ENCODE measurements at places on chromosomes 7 and 10. TPM values are rescaled to one million over a fixed set of nuclear protein-coding genes. Genes with fewer than 3 reads are reported as not detected.

GRCh38 chr7:42237811-42238541, 967 bp upstream of the GLI3 start:
- no peaks in the 10 kb centered on the region for H3K36me3 ChIP-seq
- peak; percentile 84 for DNase-seq
- peak overlapping the region; percentile 85 for H3K4me3 ChIP-seq
- no peaks in the 10 kb centered on the region for H3K4me1 ChIP-seq

DNA sequence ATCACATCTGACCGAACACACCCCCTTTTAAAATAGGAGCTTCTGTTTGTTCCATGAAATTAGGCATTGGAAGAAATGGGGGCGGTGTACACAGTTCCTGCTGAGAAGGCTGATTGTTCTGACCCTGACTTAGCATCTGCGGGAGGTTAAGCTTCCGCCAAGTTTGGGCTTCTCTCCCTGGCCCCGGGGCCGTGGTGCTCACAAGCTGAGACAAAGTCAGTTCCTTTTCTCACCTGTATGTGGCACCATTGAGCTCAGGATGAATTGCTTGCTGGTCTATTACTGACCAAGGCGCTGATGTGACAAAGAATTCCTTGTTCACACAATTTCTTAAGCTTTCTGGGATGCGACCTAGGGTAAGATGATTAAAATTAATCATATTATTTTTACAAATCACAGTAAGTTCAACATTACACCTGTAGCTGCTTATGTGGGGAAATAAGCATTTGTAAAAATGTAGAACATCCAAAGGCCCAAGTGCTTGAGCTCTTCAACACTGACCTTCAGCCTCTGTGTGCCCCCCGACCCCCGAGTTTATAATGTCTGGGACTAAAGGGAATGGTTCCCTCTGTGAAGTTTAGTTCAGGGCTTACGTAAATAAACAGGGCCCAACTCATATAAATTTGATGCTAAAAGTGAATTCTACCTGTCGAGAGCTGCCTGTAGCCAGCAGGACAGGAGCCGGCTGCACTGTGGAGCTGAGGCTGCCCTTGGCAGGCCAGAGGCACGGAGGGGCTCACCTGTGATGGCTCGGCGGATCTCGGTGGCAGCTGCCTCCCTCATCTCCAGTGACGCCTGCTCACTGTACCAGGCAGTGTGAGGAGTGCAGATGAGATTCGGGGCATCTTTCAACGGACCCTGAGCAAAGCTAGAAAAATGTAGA, 50.8 kb downstream of the ZRANB1 start:
- peaks cover under 1% of the 10 kb centered on the region for H3K4me1 ChIP-seq
- H3K27ac ChIP-seq: peak overlapping the region; percentile 35
- no peak overlapping the region for H3K4me3 ChIP-seq
- peaks cover 87% of the 10 kb centered on the region for H3K36me3 ChIP-seq
- DNase-seq: no peak
- no peaks in the 10 kb centered on the region for H3K27me3 ChIP-seq

- no peaks in the 10 kb centered on the region for H3K36me3 ChIP-seq
- H3K27ac ChIP-seq: no peak overlapping the region
- H3K4me1 ChIP-seq: no peaks in the 10 kb centered on the region
- no peaks in the 10 kb centered on the region for H3K27me3 ChIP-seq
Observed at GRCh38 chr10:130516141-130516735, 380.0 kb downstream of the GLRX3 start.

ICA1 gene
- 18.3 TPM for total RNA-seq

WEE2 gene
- total RNA-seq: not detected

ZNF425 gene
- total RNA-seq: not detected

- no peak overlapping the region for H3K27ac ChIP-seq
- no peaks in the 10 kb centered on the region for H3K4me1 ChIP-seq
- no peak overlapping the region for H3K4me3 ChIP-seq
Observed at GRCh38 chr7:38424750-38425463, 151.5 kb upstream of the TARP start.

DNA sequence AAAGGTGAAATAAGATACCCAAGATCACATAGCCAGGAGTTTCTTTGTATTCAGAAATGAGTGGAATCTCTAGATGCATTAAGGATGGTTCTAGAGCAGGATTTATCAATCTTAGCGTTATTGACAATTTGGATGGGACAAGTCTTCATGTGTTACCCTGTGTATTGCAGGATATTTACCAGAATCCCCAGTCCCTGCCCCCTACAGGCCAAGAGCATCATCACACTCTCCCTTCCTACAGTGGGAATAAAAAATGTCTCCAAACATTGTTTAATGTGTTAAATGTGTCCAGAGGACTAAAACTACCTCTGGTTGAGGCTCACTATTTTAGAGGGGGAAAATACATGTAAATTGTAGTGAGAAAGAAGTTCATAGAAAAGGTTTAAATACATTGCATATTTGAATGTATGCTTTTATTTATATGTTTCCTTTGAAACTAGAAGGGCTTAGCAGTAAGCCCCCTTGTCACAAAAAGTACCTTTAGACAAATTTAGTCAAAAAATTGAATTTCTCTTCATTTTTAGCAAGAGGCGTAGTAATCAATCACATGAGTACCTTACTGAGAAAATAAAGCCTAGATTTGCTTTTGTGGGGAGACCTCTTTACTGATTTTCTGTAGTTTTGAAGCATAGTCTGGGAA, 141.2 kb downstream of the MLLT10 start:
- no peak for DNase-seq
- H3K36me3 ChIP-seq: peaks cover 4% of the 10 kb centered on the region
- no peak overlapping the region for H3K27ac ChIP-seq

DNA sequence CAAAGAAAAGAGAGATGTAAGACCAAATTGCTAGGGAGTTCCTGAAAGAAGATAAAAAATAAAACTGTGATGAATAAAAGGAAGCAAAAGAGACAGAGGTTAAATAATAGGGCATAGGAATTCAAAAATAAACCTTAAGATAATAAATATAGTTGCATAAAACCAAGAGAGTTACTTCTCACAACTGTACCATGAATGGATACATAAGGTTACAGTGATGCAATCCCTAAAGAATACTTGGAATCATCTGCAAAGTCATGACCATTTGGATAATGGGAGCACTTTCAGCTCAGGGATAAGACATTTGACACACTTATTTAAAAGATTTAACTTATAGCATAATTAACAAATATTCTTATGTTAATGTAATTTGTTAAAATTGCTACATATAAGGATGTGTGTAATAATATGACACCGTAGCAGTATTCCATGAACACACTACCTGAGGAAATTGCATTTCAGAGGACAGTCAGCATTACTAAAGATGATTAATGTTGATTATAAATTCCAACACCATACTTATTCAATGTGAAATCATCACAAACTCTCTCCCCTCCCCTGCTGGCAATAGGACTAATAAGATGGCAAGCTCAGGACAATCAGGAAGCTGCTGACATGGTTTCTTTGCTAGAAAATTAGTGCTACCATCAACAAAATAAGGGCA, 202.1 kb upstream of the AKR1E2 start:
- DNase-seq: no peak
- H3K36me3 ChIP-seq: no peaks in the 10 kb centered on the region
- no peaks in the 10 kb centered on the region for H3K4me1 ChIP-seq
- H3K4me3 ChIP-seq: no peak overlapping the region
- H3K27me3 ChIP-seq: no peaks in the 10 kb centered on the region
- H3K27ac ChIP-seq: no peak overlapping the region

DNA sequence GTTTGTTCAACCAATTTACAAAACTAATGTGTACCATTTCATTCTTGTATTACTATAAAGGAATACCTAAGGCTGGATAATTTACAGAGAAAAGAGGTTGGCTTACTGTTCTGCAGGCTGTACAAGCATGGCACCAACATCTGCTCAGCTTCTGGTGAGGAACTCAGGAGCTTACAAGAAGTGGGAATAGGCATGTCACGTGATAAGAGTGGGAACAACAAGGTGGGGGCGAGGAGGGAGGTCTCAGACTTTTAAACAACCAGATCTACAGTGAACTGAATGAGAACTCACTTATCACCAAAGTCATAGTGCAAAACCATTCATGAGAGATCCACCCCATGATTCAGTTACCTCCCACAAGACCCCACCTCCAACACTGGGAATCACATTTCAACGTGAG, 1178.0 kb downstream of the REEP3 start:
- H3K27me3 ChIP-seq: no peaks in the 10 kb centered on the region
- DNase-seq: no peak
- no peak overlapping the region for H3K27ac ChIP-seq
- no peak overlapping the region for H3K4me3 ChIP-seq

TMEM270 gene
- total RNA-seq: not detected

DNA sequence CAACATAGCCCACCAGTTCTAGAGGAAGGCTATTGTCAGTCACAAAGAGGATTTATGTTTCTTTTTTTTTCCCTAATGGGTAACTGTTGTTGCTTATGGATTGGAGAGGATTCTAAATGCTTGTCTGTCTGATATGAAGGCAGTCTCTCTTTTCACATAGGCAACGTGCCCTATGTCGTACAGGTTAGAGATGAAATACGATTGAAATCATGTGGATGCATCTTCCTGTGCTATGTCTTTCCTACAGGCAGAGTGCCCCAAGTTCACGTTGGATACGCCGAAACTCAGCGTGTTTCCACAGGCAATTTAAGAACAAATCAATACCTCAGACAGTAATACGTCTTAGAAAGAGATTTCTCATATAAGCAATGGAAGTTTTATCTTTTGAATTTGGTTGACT, 93.8 kb downstream of the CELF2 start:
- no peak for DNase-seq
- no peak overlapping the region for H3K4me3 ChIP-seq
- no peaks in the 10 kb centered on the region for H3K4me1 ChIP-seq

DNA sequence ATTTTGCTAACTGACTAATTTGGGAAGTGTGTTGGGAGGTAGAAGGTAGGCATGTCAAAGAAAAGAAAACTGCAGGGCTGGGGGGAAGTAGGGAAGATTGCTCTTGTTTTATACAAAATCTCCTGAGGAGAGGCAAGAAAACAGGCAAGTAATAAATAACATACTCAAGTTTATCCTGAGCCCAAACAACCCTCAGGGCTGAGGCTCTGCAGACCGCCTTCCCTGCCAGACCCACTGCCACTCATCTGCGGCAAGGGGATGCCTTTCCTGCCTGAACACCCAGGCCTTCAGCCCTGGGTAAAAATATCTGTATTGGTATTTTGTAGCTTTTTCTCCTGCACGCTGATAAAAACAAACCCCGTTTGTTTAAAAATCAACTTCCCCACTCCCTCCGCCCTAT, 399.8 kb upstream of the NFE2L3 start:
- no peak overlapping the region for H3K4me3 ChIP-seq
- H3K4me1 ChIP-seq: no peaks in the 10 kb centered on the region
- no peaks in the 10 kb centered on the region for H3K36me3 ChIP-seq
- no peaks in the 10 kb centered on the region for H3K27me3 ChIP-seq
- H3K27ac ChIP-seq: peak overlapping the region; percentile 62

GRCh38 chr7:155190688-155191087, 107.0 kb upstream of the INSIG1 start:
- no peaks in the 10 kb centered on the region for H3K27me3 ChIP-seq
- H3K4me3 ChIP-seq: no peak overlapping the region

- no peaks in the 10 kb centered on the region for H3K27me3 ChIP-seq
- no peaks in the 10 kb centered on the region for H3K4me1 ChIP-seq
- no peak overlapping the region for H3K4me3 ChIP-seq
- DNase-seq: no peak
Observed at GRCh38 chr7:1579481-1580421, 9.9 kb upstream of the PSMG3 start.

GRCh38 chr10:13587391-13587790, 626 bp downstream of the PRPF18 start:
- H3K4me1 ChIP-seq: peaks cover 10% of the 10 kb centered on the region
- H3K27me3 ChIP-seq: no peaks in the 10 kb centered on the region
- no peak for DNase-seq
- H3K27ac ChIP-seq: no peak overlapping the region
- H3K4me3 ChIP-seq: peak overlapping the region; percentile 86

DNA sequence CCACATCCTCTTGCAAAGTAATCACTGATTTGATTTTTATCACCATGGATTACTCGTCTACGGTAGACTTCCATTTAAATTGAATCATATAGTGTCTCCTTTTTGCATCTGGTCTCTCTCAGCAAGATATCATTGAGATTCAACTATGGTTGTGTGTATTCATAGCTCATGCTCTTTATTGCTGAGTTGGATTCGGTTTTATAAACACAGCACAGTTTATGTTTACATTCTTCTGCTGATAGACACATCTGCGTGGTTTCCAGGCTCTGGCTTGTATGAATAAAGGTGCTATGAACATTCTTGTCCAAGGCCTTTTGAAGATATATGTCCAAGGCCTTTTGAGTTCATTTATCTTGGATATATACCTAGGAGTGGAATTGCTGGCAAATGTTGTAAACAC, 356.5 kb upstream of the CELF2 start:
- no peaks in the 10 kb centered on the region for H3K36me3 ChIP-seq
- no peak overlapping the region for H3K4me3 ChIP-seq
- no peaks in the 10 kb centered on the region for H3K27me3 ChIP-seq
- H3K4me1 ChIP-seq: no peaks in the 10 kb centered on the region

DNA sequence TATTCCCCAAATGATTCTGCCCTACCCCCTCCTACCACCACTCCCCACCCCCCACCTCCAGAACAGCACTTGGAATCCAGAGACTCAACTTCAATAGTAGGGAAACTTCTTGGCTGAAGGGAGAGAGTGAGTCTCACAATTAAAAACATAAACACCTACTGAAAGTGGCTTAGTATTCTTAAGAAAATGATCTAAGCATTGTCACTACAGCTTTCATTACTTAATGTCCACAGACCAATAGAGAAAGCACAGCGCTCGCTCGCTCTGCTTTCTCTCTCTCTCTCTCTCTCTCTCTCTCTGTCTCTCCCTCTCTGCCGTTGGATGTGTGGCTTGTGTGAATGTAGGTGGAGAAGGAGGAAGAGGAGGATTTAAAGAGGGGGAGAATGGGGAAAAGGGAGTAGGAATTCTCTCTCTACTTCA, 1.5 kb upstream of the SEMA3A start:
- no peaks in the 10 kb centered on the region for H3K4me1 ChIP-seq
- H3K36me3 ChIP-seq: no peaks in the 10 kb centered on the region
- no peak overlapping the region for H3K4me3 ChIP-seq
- no peak for DNase-seq

DNA sequence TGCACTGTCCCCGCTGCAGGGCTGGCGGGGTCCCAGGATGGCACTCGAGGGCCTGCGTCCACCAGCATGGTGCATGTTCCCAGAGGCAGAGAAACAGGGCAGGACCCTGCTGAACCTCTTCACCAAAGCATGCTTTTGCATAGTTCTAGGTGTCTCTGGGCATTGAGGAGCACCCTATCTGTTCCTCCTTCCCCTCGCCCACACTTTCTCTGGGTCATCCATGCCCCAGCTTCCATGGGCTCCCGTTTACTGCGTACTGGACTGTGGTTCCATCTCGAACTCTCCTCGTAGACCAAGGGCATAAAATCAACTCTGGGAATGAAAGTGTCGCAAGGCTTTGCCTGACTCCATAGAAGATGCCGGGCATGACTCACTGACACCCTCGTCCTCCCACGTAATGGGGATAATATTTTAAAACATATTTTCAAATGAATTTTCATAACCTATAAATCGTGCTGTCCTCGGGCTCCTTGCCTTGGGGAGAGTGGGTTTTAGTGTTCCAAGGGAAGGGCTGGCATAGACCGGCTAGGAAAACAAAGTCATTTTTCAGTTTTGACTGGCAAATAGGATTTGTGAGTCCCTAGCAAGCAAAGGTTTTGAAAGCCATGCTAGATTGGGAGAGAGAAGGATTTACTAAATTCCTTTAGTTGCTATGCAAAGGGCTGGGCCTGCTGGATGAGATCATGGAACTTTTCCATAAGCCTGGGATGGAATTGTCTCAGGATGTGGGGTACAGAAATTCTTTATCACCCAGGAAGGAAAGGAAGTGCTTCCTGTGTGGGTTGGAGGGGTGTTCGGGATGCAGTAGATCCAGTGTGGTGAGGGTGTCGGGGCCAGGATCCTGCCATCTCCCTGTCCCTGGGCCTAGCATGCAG, 498.7 kb upstream of the MKI67 start:
- DNase-seq: no peak
- no peak overlapping the region for H3K27ac ChIP-seq
- H3K36me3 ChIP-seq: no peaks in the 10 kb centered on the region
- H3K4me3 ChIP-seq: no peak overlapping the region
- no peaks in the 10 kb centered on the region for H3K27me3 ChIP-seq
